Neural progenitor cell (in vitro differentiated cells): ENCODE measurements at places on chromosomes 3 and 15.

GRCh38 chr3:78985981-78986380 lies 781.8 kb downstream of the ROBO1 start:
- no peak for DNase-seq

DNA sequence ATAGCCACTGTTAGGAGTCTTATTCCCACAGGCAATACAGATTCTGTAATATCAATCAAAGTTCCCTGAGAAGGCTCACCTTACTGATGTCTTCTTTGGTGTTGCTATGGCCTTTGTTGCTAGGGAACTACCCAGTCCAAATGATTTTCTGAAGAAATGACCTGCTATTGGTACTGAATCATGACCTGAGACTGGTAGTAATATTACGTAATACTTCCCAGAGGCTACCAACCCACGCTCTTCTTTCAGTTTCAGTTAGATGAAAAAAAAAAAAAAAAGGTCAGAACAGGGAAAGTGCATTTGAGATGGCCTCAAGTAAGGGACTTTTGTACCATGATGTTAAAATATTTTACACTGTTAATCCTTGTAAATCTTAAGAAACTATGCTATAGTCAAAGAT lies 1092.5 kb upstream of the EPHA6 start:
- no peak for DNase-seq

GRCh38 chr15:83207009-83207659 lies 489 bp downstream of the HDGFL3 start:
- DNase-seq = peak; percentile 72

DNA sequence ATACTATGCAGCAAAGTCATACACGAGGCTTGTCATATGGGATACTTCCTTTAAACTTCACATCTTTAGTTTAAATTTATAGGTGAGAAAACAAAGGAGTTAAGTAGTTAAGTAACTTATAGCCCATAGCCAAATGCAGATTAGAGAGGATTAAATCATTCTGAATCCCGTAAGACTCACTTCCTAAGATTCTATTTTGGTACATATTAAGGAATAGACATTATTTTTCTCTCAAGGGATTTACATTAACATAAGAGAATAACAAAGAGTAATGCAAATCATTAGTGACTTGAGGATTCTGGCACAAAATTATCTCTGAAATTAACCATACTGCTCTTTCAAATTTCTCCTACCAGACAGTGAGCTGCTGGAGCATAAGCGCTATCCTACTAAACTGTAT lies 747.4 kb upstream of the ARPP21 start:
- DNase-seq = no peak

DNA sequence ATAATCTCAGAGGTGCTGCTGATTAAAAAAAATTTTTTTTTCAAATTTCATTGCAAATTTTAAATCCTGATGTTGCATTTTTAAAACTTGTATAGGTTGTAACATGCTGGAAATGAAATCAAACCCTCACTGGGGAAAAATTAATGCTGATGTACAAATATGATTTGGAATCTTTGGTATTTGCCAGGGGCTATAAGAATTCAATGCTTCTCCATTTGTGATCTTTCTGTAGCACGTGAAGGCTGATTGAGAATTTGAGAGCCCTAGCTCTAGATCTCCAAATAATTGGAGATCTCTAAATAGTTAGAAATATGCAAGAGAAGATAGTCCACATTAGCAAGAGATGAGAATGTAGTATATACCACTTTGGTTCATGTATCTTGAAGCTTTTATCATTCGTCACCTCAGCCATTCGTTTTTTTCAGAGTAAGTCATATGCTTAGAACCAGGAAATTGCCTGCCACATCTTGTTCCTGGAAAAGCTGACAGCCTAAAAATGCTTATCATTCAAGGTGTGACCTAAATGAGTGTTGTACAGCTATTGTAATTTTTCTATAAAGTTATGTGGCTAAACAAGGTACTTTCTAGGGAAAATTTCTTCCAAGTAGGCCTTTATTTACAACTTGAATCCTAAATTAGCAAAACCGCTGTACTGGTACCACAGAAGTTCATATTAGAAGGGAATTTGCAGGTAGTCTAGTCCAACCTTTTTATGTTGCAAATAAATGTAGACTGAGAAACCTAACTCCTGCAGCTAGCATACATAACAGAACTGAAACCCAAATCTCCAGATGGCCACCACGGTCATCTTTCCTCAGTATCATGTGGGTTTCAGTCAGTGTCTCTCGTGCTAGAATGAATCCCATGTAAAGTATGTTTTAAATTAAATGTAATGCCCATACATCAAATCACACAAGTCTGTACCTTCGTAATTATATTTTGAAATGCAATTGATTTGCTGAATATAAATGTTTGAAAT lies 48.5 kb downstream of the FNDC3B start:
- DNase-seq = no peak

DNA sequence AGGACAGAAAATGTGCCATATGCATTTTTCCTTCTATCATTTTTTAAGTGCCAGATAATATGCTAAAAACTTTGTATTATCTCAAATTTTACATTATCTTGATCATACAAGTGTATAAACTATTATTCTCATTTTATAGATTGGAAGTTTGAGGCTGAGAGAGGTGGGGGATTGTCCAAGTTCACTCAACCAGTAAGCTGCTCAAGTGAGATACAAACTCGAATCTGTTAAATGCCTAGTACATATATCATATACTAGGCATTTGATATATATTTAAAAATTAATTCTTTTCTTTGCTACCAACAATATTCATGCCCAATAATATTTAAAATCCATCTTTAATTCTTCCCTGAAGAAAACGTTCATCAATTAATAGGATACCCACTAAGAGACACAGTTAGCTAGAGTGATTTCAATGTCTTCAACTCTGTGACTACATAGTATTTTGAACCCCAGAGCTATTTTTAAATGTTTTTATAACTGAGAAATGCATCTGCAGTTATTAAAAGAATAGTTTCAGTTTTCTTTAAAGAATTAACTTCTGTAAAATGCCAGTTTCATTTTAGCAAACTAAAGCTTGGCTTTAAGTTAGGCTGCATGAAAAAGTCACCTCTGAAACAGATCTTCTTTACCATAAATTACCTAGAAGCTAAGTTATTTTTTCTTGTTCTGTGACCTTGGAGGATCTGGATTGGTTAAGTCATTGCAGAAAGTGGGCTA lies 40.4 kb downstream of the IQCB1 start:
- DNase-seq = no peak

- DNase-seq = no peak
Measured at GRCh38 chr3:156551746-156552145, 3.2 kb downstream of the SSR3 start.

GRCh38 chr3:120142236-120142635 lies 48.0 kb upstream of the GSK3B start:
- DNase-seq = no peak

DNA sequence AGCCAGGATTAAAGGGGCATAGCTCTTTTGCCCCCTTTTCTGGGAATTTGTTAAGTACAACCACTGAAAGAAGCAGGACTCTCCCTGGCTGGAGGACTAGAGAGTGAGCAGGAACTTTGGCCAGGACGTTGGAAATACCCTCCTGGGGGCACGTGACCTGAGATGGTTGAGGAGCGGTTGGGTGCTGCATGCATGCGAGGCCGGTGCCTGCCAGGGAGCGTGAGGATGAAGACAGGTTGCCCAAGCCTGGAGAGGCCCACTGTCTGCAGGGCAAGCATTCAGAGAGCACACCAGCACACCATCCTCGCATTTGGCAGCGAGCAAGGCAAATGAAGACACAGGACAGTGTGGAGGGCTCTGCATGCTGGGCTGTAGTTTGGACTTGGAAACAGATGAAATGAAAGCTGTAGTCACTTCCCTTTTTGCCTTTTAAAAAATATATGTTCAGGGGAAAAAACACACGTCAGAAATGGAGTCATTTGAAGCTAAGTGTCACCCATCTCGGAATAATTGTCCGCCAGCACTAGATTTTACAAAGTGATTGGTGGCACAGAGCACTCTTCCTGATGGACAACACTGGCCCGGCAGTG lies 217.6 kb downstream of the SLCO3A1 start:
- DNase-seq = no peak

DNA sequence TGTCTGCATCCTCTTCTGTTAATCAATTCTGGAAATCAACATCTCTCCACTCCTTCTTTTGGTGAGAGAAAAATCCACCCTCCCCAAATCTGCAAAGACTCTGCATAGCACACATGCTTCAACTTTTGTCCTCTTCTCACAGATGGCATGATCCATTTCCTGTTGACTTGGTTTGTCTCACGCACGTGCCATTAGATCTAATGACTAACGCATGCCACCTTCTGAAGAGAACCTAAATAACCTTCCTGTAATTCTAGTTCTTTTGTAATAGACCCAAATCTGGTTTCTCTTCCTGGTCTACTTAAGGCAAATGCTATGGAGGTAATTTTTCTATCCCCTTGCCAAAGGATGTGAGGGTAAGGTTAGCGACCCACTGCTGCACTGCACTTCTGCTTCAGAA lies 51.0 kb upstream of the ATOSA start:
- no peak for DNase-seq

DNA sequence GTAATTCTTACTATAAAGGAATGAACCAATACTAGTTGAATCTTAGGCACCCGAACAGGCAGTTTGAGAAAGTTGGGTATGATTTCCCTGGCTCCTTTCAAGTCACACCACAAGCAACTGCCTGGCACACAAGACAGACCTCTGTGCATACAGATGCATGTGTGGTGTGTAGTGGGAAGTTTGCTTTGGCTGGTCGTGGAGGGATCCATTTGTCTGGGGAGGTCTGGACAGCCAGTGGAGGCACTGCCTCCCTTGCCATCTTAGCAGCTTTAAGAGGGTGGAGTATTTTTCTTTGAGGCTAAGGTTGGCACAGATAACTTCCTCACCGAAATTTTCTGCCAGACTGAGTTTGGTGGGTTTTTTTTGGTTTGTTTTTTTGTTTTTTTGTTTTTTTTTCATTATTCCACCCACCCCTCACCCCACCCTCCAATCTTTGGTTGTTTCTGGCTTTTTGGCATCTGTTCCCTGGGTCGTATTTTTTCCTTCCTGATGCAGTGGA lies 97.1 kb downstream of the TMEM212 start:
- no peak for DNase-seq

DNA sequence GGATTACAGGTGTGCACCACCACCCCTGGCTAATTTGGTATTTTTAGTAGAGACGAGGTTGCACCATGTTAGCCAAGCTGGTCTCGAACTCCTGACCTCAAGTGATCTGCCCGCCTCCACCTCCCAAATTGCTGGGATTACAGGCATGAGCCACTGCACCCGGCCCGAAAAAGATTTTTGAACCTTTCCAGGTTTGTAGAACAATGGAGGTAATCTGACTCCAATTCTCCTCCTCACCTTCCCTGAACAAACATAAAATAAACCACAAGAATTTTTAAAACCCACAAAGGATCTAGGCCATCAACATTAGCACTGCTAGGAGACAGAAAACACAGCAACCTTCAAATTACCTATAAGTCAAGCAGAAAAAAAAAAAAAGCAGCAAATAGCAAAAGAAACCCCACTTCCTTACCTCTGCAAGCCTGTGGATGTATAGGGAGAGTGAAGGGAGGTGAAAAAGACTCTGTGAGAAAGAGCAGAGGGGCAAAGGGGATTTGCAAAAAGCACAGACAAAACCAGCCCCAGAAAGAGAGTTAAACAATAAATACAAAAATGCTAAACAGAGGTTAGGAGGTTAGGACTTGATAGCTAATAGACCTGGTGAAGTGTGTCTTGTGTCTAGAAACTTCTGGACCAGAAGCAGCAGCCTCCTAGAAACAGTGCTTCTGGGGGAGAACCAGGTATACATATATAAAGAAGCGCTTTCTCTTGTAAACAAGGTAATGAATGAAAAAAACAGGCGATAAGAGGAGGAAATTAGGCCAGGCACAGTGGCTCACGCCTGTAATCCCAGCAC lies 32.1 kb downstream of the TFDP2 start:
- no peak for DNase-seq

DNA sequence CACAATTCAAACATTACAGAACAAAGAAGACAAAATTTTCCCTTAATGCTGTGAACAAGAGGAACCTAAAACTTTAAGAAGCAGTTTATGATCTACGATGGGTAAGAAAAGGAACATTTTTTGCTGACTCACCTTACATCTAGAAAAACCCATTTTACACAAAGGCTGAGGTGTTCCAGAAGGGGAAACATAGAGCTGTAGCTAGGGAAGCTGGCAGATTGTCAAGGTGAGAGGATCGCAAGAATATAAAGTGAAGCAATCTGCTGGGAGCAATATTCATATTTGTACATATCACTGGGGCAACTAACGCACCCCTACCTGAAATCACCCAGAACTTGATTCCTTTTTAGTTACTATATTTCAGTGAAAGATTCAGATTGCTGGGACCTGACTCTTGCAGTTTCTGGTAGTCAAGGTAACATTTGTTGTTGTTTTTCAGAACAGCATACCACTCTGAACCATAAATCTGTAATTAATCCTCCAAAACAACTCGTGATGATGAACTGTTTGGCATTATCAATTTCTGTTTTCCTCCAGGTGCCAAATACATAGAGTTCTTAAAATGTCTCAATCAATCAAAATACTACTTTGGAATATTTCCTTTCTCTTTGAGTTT lies 184.1 kb upstream of the LRRC3B start:
- DNase-seq = no peak

DNA sequence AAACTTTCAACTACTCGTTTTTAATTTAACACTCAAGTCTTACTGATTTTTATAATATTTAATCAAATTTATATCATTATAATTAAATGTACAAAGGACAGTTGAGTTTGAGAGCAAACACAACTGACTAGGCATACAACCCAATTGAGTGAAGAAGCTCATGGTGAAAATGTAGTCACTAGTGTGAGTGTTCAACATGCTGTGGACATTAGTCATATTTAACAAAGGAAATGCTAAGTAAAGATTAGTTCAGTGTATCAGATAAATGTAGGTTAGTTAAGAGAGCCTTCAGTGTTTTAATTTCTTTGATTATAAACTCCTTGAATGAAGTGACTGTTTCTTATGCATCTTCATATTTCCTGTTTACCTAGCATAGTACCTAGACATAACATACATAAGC lies 444.2 kb upstream of the GOLIM4 start:
- no peak for DNase-seq

- DNase-seq = peak; percentile 91
Measured at GRCh38 chr15:34721802-34722438, 32.9 kb downstream of the GJD2 start.

GRCh38 chr3:137259089-137259488 lies 301.3 kb downstream of the IL20RB start:
- DNase-seq = no peak

- peak; percentile 45 for DNase-seq
Measured at GRCh38 chr3:136819392-136819730, 435 bp downstream of the SLC35G2 start.

DNA sequence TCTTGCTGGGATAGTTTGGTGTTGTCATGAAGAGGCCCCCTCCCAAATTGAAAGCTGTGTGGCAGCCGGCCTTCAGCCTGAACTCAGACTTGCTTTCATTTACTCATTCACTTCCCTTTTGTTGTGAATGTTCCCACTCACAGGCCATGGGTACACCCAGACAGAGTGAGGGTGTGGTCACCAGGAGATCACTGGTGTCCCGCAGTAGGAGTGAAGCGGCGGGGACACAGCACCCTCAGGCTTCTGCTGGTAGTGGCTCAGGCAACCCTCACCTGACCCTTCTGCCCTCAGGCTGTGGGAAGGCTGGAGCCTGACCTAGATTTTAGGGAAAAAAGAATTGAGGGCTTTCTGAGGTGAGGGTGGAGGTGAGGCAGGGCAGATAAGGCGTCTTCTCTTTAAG lies 244.4 kb downstream of the SOX2 start:
- DNase-seq = no peak
